ENCODE measurements at places on chromosomes 6 and 20.

GRCh38 chr6:163820745-163821458 is 406.4 kb downstream of the QKI start:
- DNase-seq = no peak

GRCh38 chr6:89975366-89975765 is 81.1 kb downstream of the GJA10 start:
- no peak for DNase-seq

DNA sequence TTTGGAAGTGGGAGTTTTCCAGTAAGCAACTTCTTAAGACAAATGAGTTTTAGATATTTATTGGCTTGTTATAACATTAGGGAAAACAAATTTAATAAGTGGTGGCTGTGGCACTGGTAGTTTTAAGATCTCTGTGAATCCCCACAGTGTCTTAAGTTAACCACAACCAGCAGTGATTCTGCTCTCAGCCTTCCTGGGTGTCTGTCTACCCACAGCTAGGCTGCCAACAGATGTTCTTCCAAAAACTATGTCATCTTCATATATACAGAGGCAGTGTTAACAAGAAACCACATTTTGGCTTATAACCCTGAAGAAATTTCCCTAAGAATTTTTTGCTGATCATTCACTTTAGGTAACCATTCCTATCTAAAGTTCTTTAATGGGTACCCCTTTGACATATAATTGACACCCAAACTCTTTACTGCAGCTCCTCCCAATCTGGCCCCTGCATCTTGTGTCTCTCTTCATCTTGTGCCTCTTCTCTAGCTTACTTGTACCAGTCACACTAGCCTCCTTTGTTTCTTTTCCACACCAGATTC is 52.7 kb downstream of the TOP1 start:
- no peak for DNase-seq

- no peak for DNase-seq
These were observed 6.9 kb upstream of the ZBTB12 start for GRCh38 chr6:31908791-31909190.

GRCh38 chr6:26322645-26323482 is 42.1 kb upstream of the BTN3A2 start:
- DNase-seq = peak; percentile 81

DNA sequence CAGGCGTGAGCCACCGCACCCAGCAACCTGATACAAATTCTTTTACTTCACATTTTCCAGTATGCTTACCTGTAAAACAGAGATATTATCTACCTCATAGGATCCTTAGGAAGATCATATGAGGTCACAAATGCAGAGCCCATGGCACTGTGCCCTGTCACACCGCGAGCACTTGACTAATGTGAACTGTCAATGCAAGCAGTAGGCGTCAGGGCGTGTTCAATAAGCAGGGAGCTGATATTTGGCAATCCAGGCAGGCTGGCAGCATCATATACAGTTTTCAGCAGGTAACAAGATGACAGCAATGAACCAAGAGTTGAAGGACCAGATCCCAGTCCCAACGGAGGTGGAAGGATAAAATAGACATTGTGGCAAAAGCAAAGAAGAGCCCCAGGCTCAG is 14.6 kb upstream of the ARID1B start:
- DNase-seq = no peak

DNA sequence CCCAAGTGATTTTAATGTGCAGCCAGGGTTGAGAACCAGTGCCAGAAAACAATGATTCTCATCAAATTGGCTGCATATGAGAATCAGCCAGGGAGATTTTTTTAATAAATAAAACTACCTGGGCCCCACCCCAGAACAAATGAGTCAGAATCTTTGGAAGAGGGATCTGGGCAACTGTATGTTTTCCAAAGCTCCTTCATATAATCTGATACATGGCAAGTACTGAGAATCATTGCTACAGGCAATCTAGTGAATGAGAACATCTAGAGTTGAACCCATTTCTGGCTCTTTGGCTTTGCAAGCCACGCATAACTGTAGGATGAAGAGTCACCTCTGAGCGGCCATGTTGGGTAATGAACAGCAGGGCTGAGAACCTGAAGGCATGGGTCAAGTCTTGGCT is 26.1 kb upstream of the DSP start:
- DNase-seq = no peak

DNA sequence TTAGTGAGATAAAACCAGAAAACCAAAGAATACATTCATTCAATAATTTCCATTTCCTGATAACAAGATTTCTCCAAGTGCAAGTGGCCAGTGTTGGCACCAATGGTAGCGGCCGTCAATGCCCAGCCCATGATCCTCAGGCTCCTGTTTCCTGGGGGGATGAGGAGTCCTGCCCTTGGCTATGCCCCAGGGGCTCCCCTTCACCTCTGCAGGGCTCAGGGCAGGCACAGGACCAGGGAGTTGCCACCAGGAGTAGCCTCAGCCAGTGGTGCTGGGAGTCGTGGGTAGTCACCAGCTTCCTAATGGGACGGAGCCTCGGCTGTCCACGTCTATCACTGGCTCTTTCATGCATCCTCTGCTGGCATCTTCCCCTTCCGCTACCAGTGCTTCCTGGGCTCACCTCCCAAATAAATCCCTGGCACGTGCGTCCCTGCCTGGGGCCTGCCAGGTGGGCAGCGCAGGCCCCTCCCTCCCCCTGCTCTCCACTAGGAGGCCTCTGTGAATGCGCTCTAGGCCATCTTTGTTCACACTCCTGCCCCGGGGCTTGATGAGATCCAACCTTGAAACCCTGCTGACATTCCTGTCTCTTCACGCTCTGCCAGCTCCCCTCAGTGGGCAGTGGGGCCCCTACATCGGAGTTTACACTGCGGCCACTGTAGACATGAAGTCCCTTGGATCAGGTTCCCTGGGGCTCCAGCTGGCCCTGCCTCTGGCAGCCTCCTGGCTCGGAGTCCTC is 215.7 kb downstream of the SYNDIG1 start:
- DNase-seq = no peak

DNA sequence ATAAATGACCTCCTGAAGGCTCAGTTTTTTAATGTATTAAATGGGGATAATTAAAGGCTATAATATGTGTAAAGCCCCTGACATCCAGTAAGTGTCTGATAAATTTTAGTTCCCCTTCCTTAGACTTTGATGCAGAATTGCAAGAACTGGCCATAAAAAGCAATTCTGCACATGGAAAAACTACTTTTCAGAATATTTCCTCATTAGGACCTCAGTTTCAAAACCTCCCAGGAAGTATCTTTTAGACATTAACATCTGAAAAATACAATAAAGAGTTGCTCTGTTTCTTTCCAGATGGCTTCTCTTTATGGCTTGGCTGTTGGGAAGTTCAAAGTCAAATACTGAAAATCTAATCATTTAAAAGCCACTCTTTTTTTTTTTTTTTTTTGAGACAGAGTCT is 106.3 kb upstream of the ZNF217 start:
- DNase-seq = no peak

- no peak for DNase-seq
These were observed 174.5 kb upstream of the SNX9 start for GRCh38 chr6:157648561-157648960.

DNA sequence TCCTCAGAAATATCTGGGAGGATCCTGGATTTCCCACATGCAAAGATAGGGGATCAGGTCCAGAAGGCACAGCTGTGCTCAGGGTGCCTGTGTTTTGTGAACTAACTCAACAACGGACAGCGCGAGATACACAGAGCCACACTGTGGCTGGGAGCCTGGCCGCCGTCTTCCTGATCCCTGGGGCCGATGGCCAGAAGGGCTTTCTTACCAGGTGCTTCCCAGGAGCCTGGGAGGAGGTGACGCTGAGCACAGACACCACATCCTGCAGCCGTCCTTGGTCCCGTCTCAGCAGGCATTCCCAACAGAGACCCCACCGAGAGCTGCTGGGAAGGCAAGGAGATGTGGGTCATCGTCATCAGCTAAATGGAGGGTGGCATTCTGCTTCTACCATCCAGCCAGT is 144.6 kb upstream of the AFDN start:
- no peak for DNase-seq

GRCh38 chr20:23142162-23143050 is 56.3 kb upstream of the CD93 start:
- DNase-seq = peak; percentile 10

- DNase-seq = no peak
These were observed 498 bp upstream of the PRDM1 start for GRCh38 chr6:106085692-106085983.

DNA sequence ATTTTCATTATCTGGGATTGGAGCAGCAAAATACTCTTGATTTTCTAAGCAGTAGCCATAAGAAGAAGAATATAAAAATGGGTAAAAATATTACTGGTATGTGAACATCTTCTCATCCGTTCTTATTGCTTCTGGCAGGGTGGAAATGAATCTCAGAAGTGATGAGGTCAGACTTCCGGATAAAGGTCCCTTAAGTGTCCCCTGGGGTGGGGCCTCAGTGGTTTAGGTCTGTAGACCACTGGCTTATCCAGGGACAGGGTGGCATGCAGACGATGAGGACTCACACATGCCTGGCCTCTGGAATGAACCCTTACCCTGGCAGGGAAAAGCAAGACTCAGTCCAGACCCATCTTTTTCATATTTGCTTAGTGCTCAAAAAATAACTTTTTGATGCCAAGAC is 143.3 kb downstream of the UST start:
- no peak for DNase-seq

DNA sequence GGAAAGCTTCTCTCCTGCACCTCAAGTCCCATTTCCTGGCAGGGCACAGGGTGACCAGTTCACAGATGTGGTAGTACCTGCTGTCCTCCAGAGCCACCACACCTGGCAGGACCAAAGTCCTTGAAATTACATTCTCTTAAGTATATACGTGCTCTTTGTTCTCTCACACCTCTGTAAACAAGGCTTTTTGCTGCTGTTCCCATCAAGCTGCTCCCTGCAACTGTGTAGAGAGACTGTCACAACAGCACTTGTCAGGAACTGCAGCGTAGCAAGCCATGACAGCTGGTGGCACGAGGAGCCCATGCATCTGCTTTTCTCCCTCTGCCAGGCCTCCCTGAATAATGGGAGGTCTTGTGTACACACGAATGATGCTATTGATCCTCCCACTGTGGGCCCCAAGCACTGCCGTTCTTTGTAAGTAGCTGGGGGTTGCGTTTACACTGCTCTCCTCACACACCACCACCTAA is 431.8 kb downstream of the CD83 start:
- no peak for DNase-seq

- DNase-seq = no peak
These were observed 20.5 kb upstream of the NT5E start for GRCh38 chr6:85429346-85429745.

DNA sequence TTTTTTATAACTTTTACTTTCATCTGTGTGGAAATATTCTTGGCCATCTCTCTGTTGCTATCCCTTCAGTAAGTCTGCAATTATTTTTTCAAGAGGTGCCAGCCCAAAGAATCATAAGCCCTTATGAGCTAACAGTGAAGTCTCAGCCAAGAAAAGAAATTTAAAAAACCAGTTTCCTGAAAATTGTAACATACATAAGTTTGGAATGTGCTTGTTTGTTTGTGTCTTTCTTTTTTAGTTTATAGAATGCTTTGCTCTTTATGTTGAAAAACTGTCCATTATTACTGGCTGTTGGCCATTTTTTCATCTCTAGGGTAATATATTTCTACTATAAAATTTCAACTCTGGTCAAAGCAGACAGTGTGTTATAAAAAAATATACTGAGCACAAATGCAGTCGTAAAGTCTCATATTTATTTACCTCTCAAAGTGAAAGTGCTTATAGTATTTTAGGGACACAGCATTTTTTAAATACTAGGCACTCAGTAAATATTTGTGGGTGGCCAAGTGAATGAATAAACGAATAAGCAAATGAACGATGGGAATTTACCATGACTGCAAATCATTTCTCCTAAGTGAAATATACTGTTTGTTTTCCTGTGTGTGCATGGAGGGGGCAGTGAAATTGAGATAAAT is 659.7 kb downstream of the KIF16B start:
- DNase-seq = no peak

- DNase-seq = no peak
These were observed 536.6 kb downstream of the PRKN start for GRCh38 chr6:162190981-162191380.

All from CD4-positive, alpha-beta T cell treated with Interleukin-4 for 4 hours (primary cell).